IMR-90 (cell line): ENCODE measurements at places on chromosomes 6 and 20. TPM values are rescaled to one million over a fixed set of nuclear protein-coding genes. Genes with fewer than 3 reads are reported as not detected.

The ITPR3 gene
- total RNA-seq, result 1.6 and 1.7 TPM in 2 replicates

The MEP1A gene
- total RNA-seq, result not detected in 2 replicates

The OR2B3 gene
- total RNA-seq, result not detected in 2 replicates

The CCM2L gene
- total RNA-seq, result not detected in 2 replicates

The TSHZ2 gene
- total RNA-seq, result under 0.01 TPM in 1 of 2 replicates, not detected in the other

The BCAS4 gene
- total RNA-seq, result 40.0 and 47.5 TPM in 2 replicates

The IRAK1BP1 gene
- 1.9 and 2.2 TPM in 2 replicates for total RNA-seq

The ACSS1 gene
- total RNA-seq, result 0.56 and 0.72 TPM in 2 replicates
